ENCODE measurements at places on chromosomes 11 and 22. TPM values are rescaled to one million over a fixed set of nuclear protein-coding genes. Genes with fewer than 3 reads are reported as not detected.

DNA sequence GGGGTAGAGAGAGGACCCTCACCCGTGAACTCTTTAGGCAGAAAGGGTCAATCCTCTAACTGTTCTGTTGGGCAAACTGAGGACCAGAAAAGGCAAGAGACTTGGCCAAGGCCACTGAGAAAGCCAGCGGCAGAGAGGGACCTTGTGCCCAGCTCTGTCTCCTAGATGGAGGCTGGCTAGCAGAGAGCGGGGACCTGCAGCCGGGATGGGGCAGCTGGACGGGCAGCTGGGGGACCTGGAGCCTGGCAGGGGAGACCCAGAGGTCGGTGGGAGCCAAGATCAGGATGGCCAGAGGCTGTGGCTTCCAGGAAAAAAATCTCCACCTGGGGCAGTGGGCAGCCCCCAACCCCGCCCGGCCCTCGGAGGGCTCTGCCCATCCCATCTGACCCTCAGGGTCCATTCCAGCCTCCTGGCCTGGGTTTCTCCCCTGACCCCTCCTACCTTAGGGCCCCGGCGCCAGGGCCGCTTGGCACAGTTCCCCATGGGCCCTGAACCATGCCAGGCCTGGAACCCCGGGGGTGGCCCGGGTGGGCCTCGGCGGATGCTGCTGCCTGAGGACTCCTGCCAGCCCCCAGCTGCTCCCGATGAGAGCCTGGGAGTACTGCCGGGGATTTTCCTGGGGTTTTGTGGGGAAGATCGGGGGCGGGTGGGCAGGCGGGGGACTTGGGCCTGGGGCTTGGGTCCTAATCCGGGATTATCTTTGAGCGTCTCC is at the start of gene CABP2:
Gene CABP2, minus strand, starts transcription at position 603 of the 712 bp plus-strand sequence. Its CDS starts 120 bp downstream, at position 483.
- H3K4me1 ChIP-seq: no peaks in the 10 kb centered on the region
- peaks cover 5% of the 10 kb centered on the region for H3K27me3 ChIP-seq
- no peak within 1 kb of the TSS for H3K4me3 ChIP-seq
- no peaks in the 10 kb centered on the region for H3K36me3 ChIP-seq
- H3K27ac ChIP-seq: no peak within 1 kb of the TSS

- H3K36me3 ChIP-seq: no peaks in the 10 kb centered on the region
- H3K4me1 ChIP-seq: peaks cover 96% of the 10 kb centered on the region
- peak; percentile 34 for DNase-seq
- H3K27ac ChIP-seq: peak overlapping the region; percentile 99
Measured at GRCh38 chr11:19814421-19814820, 101.8 kb downstream of the NAV2 start.

DNA sequence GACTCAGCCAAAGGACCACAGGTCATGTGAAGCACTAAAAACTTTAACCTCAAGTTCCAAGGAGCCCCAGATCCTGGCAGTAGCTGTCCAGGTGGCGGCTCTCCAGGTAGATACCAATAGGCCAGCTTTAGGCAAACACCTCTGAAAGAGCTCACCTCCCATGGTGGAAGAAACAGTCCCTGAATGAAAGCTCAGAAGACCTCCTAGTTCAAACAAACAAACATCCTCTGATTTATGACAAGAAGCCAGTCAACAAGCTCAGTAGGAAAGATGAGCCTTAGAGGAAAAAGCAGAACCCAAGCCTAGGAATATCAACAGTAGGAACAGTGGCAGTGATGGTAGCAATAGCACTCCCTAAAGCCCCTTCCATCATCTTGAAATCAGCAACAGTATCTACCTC is 17.2 kb downstream of the ABTB2 start:
- H3K27me3 ChIP-seq: no peaks in the 10 kb centered on the region
- no peak overlapping the region for H3K4me3 ChIP-seq
- H3K27ac ChIP-seq: no peak overlapping the region
- H3K36me3 ChIP-seq: no peaks in the 10 kb centered on the region
- no peak for DNase-seq

GRCh38 chr11:976431-977160 is 50.9 kb downstream of the AP2A2 start:
- H3K27ac ChIP-seq: peak overlapping the region; percentile 65
- H3K4me3 ChIP-seq: no peak overlapping the region
- H3K4me1 ChIP-seq: peaks cover 12% of the 10 kb centered on the region
- H3K36me3 ChIP-seq: peaks cover 33% of the 10 kb centered on the region

DNA sequence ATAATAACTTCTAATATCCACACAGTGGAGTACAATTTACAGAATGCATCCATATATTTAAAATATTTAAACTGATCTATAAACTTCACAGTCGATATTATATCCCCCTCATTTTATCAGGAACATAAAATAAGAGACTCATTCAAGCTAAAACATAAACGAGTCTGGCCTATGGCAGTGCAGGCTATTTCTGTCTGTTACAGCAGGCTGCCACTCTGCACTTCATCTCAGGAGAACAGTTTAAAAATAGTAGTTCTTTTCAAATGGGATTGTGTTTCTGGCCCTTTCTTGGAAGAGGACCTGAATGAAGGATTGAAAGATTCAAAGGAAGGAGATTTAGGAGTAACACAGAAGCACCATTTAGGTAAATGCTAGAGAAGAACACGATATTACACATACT is 915.7 kb downstream of the NTM start:
- no peaks in the 10 kb centered on the region for H3K36me3 ChIP-seq
- no peak overlapping the region for H3K27ac ChIP-seq
- H3K4me1 ChIP-seq: peaks cover 25% of the 10 kb centered on the region
- no peak for DNase-seq

Gene GRAMD1B
- 23.3 TPM for total RNA-seq

Gene OR8A1
- not detected for total RNA-seq

All from WTC11 (cell line).